ENCODE measurements at places on chromosomes 1 and 21.

GRCh38 chr21:33747420-33747819 lies 105.1 kb downstream of the ITSN1 start:
- DNase-seq: no peak

GRCh38 chr1:176905648-176906047 lies 258.9 kb downstream of the ASTN1 start:
- no peak for DNase-seq

- DNase-seq: peak; percentile 47
Measured at GRCh38 chr1:212743901-212744475, 44.3 kb upstream of the BATF3 start.

- peak; percentile 82 for DNase-seq
Measured at GRCh38 chr1:214281021-214281719, at the start of gene SMYD2. Gene SMYD2, plus strand, starts transcription at chr1:214281159. Its CDS starts 96 bp downstream, at chr1:214281255.

- peak; percentile 25 for DNase-seq
Measured at GRCh38 chr1:100009458-100009857, 39.7 kb downstream of the SLC35A3 start.

GRCh38 chr1:205258719-205259118 lies 31.0 kb downstream of the TMCC2 start:
- DNase-seq: peak; percentile 56

DNA sequence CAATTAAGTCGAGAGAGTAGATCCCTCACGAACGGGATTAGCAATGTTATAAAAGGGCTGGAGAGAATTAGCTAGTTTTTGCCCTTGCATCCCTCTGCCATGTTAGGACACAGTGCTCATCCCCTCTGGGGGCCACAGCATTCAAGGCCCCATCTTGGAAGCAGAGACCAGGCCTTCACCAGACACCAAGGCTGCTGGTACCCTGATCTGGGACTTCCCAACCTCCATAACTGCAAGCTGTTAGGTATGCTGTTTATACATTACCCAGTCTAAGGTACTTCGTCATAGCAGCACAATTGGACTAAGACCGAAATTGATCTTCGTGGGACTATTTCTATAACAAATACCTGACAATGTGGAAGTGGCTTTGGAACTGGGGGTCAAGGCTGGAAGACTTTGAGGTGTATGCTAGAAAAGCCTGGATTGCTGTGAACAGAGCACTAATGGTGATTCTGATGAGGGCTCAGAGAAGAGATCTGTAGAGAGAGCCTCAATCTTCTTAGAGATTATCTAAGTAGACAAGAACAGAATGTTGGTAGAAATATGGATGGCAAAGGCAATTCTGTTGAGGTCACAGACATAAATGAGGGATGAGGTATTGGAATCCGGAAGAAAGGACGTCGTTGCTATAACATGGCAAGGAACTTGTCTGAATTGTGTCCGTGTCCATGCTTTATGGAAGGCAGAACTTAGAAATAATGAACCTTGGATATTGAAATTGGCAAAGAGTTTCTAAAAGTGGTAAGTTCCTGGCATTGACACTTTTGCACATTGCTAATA lies 83.8 kb upstream of the KIF26B start:
- no peak for DNase-seq

- DNase-seq: peak; percentile 94
Measured at GRCh38 chr1:179016706-179017382, 8.8 kb upstream of the FAM20B start.

DNA sequence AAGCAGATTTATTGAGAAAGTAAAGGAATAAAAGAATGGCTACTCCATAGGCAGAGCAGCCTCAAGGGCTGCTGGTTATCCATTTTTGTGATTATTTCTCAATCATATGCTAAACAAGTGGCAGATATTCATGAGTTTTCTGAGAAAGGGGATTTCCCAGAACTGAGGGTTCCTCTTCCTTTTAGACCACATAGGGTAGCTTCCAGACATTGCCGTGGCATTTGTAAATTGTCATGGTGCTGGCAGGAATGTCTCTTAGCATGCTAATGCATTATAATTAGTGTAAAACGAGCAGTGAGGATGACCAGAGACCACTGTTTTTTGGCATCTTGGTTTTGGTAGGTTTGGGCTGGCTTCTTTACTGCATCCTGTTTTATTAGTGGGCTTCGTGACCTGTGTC lies 16.8 kb upstream of the FMN2 start:
- DNase-seq: no peak

DNA sequence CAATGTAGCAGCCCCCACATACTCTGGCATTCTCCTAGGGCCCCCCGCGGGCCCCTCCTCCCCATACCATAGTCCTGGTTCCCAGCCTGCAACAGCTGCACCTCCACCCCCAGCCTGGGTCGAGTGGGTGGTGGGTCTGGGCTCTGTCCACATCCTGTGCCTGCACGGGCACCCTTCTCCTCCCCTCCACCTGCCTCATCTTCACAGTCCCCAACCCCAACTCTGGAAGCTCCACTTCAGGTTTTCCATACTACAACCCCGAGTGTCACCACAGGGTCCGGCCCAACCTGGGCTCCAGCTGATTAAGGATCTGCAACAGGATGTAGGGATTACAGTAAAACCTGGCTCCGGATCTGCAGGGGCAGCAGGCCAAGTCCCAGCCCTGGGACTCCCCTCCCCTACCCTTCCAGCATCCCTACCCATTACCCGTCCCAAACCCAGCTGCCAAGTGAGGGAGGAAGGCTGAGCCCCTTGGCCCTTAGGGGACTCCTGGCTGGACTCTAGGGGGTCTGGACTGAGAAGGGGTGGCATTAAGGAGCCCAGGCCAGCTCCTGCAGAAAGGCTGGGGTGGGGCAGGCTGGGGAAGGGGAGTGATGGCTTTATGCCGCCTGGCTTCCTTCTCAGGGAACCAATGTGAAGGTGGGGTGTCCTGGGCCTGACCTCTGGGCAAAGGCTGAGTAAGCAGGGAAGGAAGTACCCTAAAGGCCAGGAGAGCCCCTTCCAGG lies 116.8 kb downstream of the CASZ1 start:
- no peak for DNase-seq

DNA sequence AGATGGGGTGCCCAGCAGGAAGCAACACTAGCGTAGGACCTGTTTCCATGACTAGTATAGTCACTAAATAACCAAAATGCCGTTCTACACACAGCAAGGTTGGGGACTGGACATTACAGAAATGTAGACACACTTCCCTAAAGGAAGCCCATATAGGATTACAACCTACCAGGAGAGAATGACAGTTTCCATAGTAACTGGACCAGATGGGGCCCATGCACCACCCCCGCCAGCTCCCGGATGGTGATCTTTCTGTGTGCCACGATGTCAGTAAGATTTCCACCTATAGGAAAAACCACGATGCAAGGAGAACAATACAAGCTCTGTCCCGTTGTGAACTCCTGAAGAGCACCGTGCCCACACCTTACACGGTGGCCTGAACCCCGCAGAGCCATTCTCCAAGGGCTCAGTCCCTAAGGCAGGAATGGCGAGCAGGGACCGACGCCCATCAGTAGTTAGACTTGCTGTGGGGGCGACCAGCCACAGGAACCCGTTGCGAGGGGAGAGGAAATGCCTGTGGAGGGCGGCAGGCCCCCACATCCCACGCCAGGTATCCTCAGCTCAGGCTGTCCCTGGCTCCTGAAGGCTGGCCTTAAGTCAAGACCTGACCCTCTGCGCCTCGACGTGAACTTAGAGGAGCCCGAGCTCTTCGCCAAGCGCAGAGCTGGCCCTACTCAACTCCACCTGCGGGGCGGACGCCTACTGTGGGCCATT lies 13.6 kb upstream of the CEP85 start:
- DNase-seq: no peak

DNA sequence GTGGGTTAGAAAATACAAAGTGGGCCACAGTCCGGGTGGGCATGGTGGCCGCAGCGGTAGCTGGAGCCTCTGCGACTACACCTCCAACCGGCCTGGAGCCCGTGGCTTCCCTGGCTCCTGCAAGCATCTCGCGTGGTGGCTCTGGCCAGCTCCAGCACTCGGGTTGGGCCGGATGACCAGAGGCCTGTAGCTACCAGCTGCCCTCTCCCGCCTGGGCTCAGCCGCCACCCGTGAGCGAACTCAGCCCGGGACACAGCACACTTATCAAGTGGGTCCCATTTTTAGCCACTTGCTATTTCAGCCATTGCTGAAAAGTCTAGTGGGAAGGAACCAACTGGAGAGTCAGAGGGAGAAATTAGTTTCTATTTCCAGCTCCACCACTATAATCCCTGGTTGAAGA lies 107.7 kb upstream of the CACYBP start:
- no peak for DNase-seq

- DNase-seq: no peak
Measured at GRCh38 chr1:103783944-103784377, 34.3 kb downstream of the AMY1C start.

Measured in adipocyte (in vitro differentiated cells).